ENCODE measurements at places on chromosomes 1 and 21.

GRCh38 chr1:15523104-15524020 is 653 bp downstream of the CASP9 start:
- peaks cover 2% of the 10 kb centered on the region for H3K4me1 ChIP-seq
- H3K27me3 ChIP-seq = no peaks in the 10 kb centered on the region
- no peak overlapping the region for H3K27ac ChIP-seq
- no peaks in the 10 kb centered on the region for H3K36me3 ChIP-seq
- H3K4me3 ChIP-seq = peak overlapping the region; percentile 84

DNA sequence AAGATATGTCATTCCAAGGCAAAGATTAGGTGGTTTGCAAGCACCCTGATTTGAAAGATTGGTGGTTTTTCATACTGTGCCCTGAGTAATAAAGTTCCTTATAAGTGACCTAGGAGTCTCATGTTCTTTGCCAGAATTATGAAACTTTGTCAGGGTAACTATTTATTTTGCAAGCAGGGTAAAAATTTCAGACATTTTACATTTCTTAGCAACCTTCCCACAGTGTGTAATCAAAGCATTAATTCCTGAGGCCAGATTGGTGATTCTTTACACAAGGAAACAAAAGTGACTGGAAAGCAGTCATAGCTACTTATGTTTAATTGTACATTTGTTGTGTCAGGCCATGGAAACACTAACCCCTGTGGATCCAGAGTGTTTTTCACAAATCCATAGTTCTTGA is 998.0 kb upstream of the B3GALT2 start:
- no peak overlapping the region for H3K4me3 ChIP-seq
- no peak for DNase-seq
- H3K27ac ChIP-seq = no peak overlapping the region
- no peaks in the 10 kb centered on the region for H3K4me1 ChIP-seq
- H3K27me3 ChIP-seq = no peaks in the 10 kb centered on the region

- no peak overlapping the region for H3K27ac ChIP-seq
- no peaks in the 10 kb centered on the region for H3K36me3 ChIP-seq
- H3K27me3 ChIP-seq = no peaks in the 10 kb centered on the region
- no peak overlapping the region for H3K4me3 ChIP-seq
These were observed 30.9 kb downstream of the PROX1 start for GRCh38 chr1:214018386-214019268.

- peaks cover 5% of the 10 kb centered on the region for H3K36me3 ChIP-seq
- H3K27me3 ChIP-seq = no peaks in the 10 kb centered on the region
- H3K4me1 ChIP-seq = no peaks in the 10 kb centered on the region
- no peak for DNase-seq
- no peak overlapping the region for H3K27ac ChIP-seq
These were observed 77.9 kb downstream of the PLPP3 start for GRCh38 chr1:56501426-56501825.

GRCh38 chr1:89953131-89953626 is 41.7 kb upstream of the ZNF326 start:
- H3K27me3 ChIP-seq = no peaks in the 10 kb centered on the region
- DNase-seq = no peak
- H3K36me3 ChIP-seq = no peaks in the 10 kb centered on the region
- H3K27ac ChIP-seq = no peak overlapping the region
- no peak overlapping the region for H3K4me3 ChIP-seq
- H3K4me1 ChIP-seq = no peaks in the 10 kb centered on the region

- DNase-seq = no peak
- no peak overlapping the region for H3K4me3 ChIP-seq
- no peaks in the 10 kb centered on the region for H3K36me3 ChIP-seq
- no peak overlapping the region for H3K27ac ChIP-seq
These were observed 48.5 kb upstream of the IGSF21 start for GRCh38 chr1:18058981-18059605.

DNA sequence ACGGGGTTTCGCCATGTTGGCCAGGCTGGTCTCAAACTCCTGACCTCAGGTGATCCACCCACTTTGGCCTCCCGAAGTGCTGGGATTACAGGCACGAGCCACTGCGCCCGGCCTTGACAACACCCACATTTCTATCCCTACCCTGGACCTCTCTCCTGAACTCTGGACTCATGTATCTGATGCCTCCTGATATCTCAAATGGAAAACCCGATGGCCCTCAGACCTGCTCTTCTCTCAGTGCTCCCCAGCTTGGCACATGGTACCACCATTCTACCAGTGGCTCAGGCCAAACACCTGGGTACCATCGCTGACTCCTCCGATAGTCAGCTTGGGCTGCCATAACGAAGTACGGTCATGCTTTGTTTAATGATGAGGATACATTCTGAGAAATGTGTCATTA is 8.5 kb upstream of the RHBG start:
- no peaks in the 10 kb centered on the region for H3K36me3 ChIP-seq
- no peak overlapping the region for H3K4me3 ChIP-seq
- no peak for DNase-seq
- H3K4me1 ChIP-seq = no peaks in the 10 kb centered on the region
- no peaks in the 10 kb centered on the region for H3K27me3 ChIP-seq
- H3K27ac ChIP-seq = no peak overlapping the region

GRCh38 chr21:45943630-45944540 is 37.7 kb upstream of the COL6A1 start:
- H3K4me1 ChIP-seq = no peaks in the 10 kb centered on the region
- H3K27ac ChIP-seq = no peak overlapping the region
- DNase-seq = no peak
- no peaks in the 10 kb centered on the region for H3K36me3 ChIP-seq

- H3K27ac ChIP-seq = no peak overlapping the region
- H3K4me3 ChIP-seq = no peak overlapping the region
- peak; percentile 31 for DNase-seq
- no peaks in the 10 kb centered on the region for H3K36me3 ChIP-seq
These were observed 23.4 kb downstream of the ZNF678 start for GRCh38 chr1:227586733-227587132.

- H3K4me3 ChIP-seq = no peak overlapping the region
- no peaks in the 10 kb centered on the region for H3K27me3 ChIP-seq
- H3K36me3 ChIP-seq = no peaks in the 10 kb centered on the region
These were observed 60.1 kb downstream of the AGPAT3 start for GRCh38 chr21:43925096-43925481.

GRCh38 chr1:165352442-165353293 is 3.8 kb downstream of the LMX1A start:
- DNase-seq = peak; percentile 35
- H3K4me1 ChIP-seq = peaks cover 9% of the 10 kb centered on the region
- peak overlapping the region; percentile 3 for H3K4me3 ChIP-seq
- no peaks in the 10 kb centered on the region for H3K36me3 ChIP-seq

GRCh38 chr1:25068829-25069228 is 138.8 kb upstream of the RUNX3 start:
- no peaks in the 10 kb centered on the region for H3K27me3 ChIP-seq
- no peaks in the 10 kb centered on the region for H3K36me3 ChIP-seq
- DNase-seq = no peak
- H3K4me1 ChIP-seq = no peaks in the 10 kb centered on the region
- H3K4me3 ChIP-seq = no peak overlapping the region

DNA sequence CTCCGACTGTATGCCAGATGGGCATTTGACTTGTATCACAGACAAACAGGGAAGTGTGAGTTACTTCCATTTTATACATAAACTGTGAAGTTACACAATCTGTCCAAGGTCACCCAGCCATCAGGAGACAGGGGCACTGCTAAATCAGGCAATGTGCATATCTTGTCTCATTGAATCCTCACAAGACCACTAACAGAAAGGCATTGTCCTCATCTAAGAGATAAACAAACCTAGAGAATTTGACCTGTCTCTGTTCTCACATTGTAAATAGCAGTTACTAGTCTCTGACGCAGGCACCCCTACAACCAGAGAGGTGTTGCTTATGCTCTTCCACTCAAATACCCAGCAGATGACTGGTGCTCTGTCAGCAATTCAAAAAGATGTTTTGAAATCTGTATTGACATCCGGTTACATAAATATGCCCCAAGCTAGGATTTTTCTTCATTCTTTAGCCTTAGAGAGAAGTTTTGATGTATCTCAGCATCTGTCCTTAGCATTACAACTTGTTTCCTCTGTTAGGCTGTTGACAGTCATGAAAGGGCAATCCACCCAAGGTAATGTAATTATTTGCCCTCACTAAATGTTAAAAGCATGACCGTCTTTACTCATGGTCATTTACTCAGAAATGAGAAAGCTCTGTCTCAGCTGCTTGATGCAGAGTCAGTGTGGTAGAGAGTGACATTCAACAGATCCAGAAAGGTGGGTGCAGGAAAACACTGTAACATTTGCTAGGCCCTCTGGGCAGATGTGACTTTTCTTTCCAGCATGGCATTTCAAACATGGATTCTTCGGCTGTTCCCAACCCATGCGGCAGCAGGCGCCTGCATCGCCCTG is 51.9 kb upstream of the ZNF326 start:
- H3K27me3 ChIP-seq = no peaks in the 10 kb centered on the region
- H3K4me3 ChIP-seq = no peak overlapping the region
- no peak overlapping the region for H3K27ac ChIP-seq
- DNase-seq = no peak
- H3K4me1 ChIP-seq = no peaks in the 10 kb centered on the region

- H3K27me3 ChIP-seq = no peaks in the 10 kb centered on the region
- H3K4me3 ChIP-seq = no peak overlapping the region
- DNase-seq = no peak
- no peaks in the 10 kb centered on the region for H3K36me3 ChIP-seq
These were observed 474.0 kb downstream of the PLPP3 start for GRCh38 chr1:56105397-56105796.

DNA sequence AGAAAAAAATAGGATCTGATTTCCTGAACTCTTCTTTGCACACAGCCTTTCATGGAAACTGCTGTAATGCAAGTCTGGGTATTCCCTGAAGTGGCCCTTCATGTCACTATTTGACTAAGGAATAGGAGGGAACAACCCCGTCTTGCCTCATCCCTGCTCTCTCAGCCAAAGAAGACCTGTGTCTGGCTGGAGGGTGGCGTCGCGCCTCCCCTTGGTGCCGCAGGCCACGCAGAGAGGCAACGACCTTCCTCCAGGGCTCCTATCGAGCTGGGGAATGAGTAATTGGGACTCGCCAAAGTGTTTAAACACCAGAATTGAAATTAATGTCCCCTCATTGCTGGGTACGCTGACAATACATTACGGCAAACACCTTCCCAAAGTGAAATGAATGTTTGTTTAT is 129.8 kb downstream of the PBX1 start:
- H3K36me3 ChIP-seq = no peaks in the 10 kb centered on the region
- no peaks in the 10 kb centered on the region for H3K27me3 ChIP-seq
- no peaks in the 10 kb centered on the region for H3K4me1 ChIP-seq

DNA sequence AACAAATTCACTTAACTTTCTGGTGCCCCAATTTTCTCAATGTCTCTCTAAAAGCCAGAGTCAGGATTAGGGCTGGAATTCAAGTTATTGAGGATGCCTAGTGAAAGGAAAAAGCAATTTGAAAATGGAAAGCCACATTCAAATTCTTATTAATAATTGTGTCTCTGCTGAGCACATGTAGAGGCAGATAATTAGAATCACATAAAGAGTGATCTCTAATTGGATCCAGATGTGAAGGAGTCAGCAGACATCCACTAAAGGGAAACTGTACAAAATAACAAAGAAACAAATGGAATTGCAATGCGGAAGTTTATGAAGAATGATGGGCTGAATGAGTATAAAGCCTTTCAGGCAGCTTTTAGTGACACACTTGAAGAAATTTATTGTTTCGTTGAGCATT is 482.6 kb downstream of the TTLL7 start:
- H3K4me1 ChIP-seq = no peaks in the 10 kb centered on the region
- H3K4me3 ChIP-seq = no peak overlapping the region
- H3K36me3 ChIP-seq = no peaks in the 10 kb centered on the region
- no peak for DNase-seq

DNA sequence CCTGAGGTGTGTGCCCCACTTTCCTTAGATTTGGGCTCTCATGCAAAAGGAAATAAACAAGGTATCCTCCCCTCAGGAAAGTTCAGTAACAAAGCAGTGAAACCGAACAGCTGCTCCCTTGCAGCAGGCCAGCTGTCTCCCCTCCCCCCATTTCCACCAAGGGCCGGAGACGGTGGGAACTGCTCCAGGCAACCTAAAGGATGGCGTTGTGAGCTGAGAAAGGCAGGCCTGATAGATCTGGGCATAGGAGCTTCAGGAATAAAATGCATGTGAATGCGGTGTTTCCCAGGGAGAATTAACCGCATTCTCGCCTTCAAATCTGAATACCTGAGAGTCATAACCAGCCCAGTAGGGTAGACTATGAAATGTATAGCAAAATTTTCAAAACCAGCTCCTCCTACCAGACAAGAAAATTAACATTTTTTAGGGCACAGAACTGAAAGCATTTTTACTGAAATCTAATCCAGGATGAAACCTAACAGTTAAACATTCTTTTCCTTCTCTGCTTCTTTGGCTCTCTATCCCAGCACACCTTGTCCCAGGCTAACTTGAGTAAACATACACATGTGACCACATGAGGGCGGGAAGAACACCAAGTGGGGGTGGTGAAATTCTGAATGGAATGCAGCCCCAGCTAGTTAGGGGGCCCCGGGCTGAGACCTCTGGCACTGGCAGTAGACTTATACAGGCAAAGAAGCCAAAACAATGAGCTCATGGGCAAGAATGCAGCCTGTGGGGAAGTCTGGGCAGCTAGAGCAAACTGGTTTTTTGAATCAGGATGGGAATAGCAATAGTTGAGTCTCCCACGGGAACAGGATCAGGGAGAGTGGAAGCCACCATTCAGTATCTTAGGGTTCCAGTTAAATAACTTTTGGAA is 11.5 kb downstream of the MCL1 start:
- H3K4me1 ChIP-seq = peaks cover 12% of the 10 kb centered on the region
- DNase-seq = peak; percentile 72
- no peaks in the 10 kb centered on the region for H3K36me3 ChIP-seq

DNA sequence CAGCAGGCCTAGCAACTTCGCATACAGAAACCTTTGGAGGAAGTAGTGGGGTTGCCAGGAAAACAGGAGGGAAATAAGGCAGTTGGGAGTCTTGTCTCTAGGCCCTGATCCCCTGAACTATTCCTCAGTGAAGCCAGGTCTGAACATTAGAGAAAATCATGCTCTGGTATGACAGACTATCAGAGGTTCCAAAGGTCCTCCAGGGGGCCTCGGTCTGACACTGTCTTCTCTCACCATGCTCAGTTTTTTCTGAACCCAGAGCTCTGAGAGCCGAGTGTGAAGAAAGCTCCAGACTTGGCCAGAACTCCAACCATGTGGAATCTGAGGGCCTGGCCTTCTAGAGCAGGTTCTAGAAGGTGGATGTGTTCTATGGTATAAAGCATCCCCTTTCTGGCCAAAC is 4.0 kb downstream of the TOMM40L start:
- DNase-seq = no peak
- no peaks in the 10 kb centered on the region for H3K27me3 ChIP-seq
- peaks cover 8% of the 10 kb centered on the region for H3K36me3 ChIP-seq
- peaks cover 2% of the 10 kb centered on the region for H3K4me1 ChIP-seq

DNA sequence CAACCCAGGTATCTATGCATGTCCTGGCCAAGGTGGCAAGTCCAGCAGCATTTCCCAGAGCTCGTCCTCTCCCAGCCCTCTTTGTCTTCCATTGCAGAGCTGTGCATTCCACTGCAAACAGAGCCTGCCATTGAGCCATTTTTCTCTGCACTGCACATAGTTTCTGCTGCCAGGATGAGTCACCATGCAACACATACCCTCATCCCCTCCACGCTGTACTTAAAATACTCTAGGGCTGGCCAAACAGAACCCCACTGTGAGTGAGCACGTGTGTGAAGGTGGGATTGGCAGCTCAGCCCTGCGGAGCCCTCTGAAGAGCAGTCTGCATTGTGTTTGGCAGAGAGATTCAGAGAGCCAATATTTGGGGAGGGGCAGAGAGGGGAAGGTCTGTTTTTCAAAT is 3.9 kb upstream of the ATP1B1 start:
- no peaks in the 10 kb centered on the region for H3K27me3 ChIP-seq
- no peak for DNase-seq
- H3K4me3 ChIP-seq = no peak overlapping the region

All from iPS DF 6.9 (cell line).